ENCODE measurements at places on chromosomes 2 and 18. TPM values are rescaled to one million over a fixed set of nuclear protein-coding genes. Genes with fewer than 3 reads are reported as not detected.

- DNase-seq = no peak
Measured at GRCh38 chr2:3272761-3273160, 104.9 kb downstream of the EIPR1 start.

The BMP10 gene
- polyA plus RNA-seq = not detected

GRCh38 chr2:219171231-219171651 is 1.4 kb upstream of the SLC23A3 start:
- DNase-seq = peak; percentile 14

The DNAH6 gene
- 3.7 TPM for polyA plus RNA-seq

- DNase-seq = no peak
Measured at GRCh38 chr2:241001413-241002274, 3.2 kb downstream of the SNED1 start.
